ENCODE measurements at places on chromosomes 3 and 15.

- DNase-seq = no peak
Observed at GRCh38 chr15:23514484-23514883, 51.0 kb upstream of the MKRN3 start.

DNA sequence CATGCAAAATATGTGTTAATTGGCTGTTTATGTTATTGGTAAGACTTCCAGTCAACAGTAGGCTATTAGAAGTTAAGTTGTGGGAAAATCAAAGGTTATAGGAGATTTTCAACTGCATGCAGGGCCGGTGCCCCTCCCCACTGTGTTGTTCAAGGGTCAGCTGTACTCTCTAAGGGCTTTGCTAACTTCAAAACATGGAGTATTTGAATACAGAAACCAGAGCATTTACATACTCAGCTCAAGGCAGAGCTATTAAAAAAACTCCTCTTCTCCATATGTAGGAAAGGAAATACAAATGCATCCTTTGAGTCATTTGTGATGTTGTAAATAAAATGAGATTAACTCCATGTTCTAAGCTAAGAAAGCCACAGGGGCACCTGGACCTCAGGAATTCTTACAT, 16.8 kb downstream of the IL17RB start:
- no peak for DNase-seq

DNA sequence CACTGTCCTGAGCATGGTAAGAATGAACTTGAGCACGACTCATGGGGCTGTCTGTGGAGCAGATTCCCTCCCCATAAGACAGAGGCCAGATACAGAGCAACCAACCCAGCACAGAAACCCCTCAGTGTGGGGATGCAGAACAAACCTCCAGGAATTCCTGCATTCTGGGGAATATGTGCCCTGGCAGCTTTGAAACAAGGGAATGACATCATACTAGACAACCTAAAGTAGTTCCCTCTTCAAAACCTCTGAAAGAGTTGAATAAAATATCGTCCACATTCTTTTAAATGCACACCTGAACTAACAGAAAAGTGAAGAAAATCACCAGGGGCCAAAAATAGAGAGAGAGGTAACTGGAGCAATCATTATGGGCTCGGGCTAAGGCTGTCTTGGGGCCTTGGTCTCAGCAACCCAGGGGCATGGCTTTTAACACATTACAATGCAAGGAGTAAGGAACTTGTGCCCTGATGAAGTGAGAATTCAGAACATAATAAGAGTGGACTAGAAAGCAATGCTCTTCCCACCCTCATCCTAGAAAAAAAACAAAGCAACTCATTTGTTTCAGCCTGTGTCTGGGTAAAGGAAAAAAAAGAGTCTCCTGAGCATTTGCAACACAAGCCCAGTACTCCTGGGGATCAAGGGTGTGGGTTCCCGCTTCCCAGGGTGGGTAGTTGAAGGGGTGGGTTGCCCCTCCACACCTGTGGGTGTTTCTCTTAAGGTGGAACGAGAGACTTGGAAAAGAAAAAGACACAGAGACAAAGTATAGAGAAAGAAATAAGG, 43.9 kb downstream of the ADIPOQ start:
- no peak for DNase-seq

DNA sequence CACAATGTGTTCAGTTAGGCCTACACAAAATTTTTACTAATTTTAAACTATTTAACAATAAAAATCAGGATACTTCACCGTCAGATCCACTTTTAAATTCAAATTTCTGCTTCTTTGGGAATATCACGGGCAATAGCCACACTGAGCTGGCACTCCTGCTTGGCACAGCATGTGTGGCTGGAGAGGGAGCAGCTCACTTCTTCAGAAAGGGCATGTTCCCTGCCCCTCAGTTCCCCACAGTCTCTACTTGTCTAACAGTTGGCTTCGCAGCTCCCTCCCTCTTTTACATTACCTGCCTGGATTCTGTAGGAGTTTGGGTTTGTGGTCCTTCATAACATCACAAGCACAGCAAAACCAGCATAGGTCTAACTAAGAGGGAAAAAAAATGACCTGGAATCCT, 76.0 kb upstream of the TRIM42 start:
- no peak for DNase-seq

Measured in CD4-positive, alpha-beta T cell treated with Interleukin-6 at 100 ng/mL for 8 hours (primary cell).